AG08395 (cell line): ENCODE measurements at places on chromosomes 11 and 22.
A peak's percentile ranks its signal among the peaks of the same experiment; 100 is the strongest.

DNA sequence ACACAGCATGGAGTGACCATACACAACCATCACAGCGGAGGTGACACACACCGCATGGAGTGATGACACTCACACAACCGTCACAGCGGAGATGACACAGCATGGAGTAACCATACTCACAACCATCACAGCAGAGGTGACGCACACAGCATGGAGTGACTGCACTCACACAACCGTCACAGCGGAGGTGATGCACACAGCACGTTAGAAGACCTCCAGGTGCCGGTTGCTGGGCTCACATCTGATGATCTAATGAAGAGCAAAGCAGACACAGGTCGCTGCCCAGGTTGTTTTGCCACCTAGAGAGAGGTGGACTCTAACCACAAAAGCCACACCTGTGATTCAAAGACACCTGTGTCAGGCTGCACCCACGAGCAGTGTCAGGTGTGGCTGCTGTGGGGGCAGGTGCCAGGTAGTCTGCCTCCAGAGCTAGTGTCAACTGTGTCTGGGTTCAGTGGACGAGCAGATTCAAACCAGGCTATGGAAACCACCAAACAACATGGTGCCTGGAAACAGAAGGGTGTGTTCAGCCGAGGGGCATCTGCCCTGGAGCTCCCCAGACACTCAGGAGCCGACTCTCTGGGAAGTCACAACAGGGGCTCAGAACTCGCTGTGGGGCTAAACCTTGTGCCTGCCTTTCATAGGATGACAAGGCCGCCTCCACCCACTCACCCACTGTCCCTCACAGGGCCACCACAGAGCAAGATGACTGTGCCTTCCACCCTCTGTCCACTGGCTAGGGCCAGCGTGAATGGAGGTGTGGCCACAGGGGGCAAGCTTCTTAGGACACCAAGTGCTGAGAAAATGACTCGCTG, 608.2 kb downstream of the TBC1D22A start:
- DNase-seq, result no peak

DNA sequence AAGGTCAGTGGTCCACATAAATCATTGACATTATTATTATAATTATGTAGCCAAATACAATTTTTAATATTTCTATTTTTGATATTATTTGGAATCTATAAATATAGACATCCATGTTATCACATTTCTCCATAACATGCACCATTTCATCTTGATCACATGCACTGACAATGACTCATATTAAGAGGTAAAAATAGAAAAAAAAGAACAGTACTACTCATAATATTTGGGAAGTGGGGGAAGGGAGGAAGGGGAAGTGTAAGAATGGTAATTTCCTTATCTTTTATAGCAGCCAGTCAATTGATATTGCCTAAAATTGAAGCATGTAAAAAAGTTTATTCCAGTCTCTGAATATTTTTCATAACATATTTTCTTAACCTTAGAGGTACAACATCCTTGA, 72.3 kb downstream of the ADM start:
- DNase-seq, result no peak

DNA sequence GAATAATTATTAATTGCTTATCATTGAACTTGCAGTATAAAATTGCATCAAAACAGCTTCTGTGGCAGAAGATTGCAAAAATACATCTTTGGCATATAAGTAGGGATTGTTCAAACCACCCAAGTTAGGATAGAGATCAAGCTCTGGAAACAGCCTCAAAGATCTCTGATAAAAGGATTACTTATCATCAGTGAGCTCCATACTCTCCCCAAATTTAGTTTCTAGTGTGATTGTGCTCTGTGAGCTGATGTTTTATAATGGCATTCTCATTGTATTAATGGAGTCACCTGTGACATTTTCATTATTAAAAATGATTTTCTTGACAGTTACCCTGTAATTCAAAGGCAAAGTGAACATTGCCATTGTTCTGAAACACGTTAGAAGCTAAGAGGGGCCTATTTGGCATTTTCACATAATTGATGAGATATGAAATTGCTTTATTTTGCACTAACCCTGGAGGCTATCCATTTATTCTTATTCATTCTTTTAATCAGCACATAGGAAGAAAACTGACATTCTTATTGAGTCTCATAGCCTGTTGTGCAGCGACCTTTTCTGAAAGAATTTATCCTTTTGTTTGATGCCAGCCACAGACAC, 626.3 kb upstream of the ANO5 start:
- no peak for DNase-seq

DNA sequence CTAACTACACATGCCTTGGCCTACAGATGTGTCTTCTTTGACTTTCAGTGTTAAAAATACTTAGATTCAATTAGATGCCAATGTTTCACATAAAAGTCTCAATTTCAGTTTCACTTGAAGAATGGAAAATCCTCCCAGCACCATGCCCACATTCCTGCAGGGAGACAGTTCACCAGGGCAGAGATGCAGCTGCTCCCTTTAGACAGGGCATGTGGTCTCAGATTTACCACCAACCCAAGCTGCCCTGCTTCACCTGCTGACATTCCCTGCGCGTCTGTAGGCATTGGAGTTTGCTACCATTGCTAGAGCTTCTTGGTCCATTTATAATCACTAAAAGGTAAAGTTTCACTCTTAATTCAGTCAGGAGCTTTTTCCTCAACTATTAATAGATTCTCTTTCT, 113.9 kb downstream of the ARFGAP2 start:
- no peak for DNase-seq

DNA sequence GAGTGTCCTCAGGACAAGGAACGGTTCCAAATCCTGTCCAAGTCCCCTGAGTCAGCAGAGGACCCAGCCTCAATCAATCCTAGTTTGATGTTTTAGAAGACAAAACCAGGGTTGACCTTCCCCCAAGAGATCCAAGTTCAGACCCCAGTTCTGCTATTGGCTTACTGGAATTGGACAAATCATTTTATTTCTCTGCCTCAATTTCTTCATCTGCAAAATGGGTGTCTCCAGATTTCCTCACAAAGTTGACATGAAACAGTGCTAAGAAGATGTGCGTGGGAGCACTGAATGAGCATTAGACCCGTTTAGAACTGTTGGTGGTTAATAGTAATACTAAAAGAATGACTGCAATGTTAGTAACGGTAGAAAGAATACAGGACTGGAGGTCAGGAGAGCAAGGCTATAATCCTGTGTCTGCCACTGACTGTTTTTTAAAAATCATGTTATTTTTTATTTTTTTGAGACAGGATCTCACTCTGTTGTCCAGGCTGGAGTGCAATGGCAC, 32.8 kb upstream of the SCUBE1 start:
- DNase-seq, result peak; percentile 38

- no peak for DNase-seq
These were observed 332.2 kb downstream of the TMEM135 start for GRCh38 chr11:87369888-87370287.

- peak; percentile 76 for DNase-seq
These were observed 32.0 kb upstream of the LINC01488 start for GRCh38 chr11:69449320-69450063.

DNA sequence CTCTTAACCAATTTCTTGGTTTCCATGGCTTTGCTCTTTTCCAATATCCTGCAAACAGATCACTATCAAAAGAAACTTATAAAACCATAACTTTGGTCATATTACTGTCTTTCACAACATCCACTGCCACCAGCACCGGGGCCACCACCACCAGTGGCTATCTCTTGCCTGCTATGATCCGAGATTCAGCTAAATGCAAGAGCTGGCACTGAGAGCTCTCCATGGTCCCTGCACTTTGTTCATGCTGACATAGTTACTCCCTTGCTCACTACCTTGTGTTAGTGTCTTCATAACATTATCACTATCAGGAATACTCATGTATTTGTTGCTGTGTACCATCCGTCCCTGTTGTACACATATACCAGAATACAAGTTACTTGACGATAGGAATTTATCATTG, 299.0 kb downstream of the ETS1 start:
- DNase-seq, result no peak
